Globus pallidus (tissue), 1 donor: ENCODE measurements at places on chromosomes 4 and X.

- DNase-seq: no peak
These were observed 600.5 kb upstream of the SLIT2 start for GRCh38 chr4:19650903-19651864.

- DNase-seq: no peak
These were observed 121.4 kb upstream of the ANKRD50 start for GRCh38 chr4:124833831-124834505.

DNA sequence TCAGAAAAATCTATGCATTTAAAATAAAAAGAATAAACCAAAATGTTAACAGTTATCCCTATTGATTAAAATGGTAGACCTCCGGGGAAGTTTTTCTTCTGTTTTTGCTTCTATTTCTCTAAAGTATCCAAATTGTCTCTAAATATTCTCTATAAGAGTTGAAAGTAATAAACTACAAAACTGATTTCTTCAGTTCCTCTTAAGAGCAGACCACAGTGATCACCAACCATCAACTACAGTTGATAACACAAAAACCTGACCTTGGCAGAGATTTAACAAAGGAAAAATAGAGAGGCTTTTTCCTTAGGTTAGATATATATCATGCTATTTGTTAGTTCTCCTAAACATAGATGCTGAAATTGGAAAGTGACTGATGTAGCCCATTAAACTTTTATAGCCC, 27.3 kb downstream of the DDX60 start:
- DNase-seq: no peak

- no peak for DNase-seq
These were observed 34.0 kb upstream of the TSPAN5 start for GRCh38 chr4:98692411-98692810.

DNA sequence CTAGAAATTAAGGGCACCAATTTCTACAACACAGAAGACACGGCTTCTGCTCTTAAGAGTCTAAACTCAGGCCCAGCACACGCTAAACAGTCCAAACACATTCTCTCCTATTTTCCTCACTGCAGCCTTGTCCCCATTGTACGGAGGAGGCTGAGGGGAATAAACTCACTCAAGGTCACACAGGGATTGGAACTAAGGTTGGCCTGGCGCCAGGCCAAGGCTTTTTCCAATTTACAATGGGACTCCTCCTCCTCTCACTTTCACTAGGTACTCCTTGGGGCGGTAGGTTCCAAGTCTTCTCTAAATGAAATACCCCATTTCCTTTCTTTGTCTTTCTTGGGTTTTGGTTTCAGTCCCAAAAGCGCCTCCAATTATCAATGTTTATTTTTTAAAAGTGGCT, 48.7 kb upstream of the CRMP1 start:
- no peak for DNase-seq

DNA sequence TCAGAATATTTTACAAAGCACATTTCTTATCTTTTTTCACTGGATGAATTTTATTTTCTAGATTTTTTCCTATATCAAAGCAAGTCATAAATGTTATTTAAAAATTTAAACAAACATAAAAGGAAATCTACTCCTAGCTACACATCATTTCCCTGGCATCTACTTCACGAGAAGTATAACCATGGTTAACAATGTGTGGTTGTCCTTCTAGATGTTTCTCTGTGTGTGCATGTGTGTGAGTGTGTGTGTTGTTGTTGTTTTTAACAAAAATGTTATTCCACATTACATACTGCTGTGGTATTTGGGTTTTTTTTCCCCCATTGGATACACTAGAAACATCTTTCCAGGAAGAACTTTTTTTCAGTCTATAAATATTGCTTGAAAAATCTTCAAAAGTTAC, 103.1 kb downstream of the CHIC2 start:
- DNase-seq: no peak

GRCh38 chr4:88018466-88018865, 11.0 kb downstream of the PKD2 start:
- DNase-seq: peak; percentile 47

- DNase-seq: no peak
These were observed 50.2 kb downstream of the RPGR start for GRCh38 chrX:38277136-38277535.

- DNase-seq: no peak
These were observed 13.3 kb upstream of the DUSP9 start for GRCh38 chrX:153633607-153634180.

DNA sequence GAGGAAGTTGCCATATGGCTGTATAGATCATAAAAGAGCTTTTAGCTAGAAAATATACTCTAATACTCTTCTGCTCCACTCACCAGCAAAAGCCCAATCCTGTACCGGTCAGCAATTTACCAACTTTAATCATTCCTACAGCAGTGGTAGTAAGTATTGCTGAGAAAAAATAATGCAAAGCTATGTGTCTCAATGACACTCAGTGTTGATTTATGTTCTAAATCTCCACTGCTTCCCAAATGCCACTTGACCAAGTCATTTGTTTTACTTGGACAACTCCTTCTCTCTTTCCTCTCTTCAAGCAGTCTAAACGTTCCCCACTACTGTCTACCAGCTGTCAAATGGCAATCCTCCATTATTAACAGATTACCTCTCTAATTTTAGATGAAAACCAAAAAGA, 201.8 kb upstream of the GK2 start:
- no peak for DNase-seq

DNA sequence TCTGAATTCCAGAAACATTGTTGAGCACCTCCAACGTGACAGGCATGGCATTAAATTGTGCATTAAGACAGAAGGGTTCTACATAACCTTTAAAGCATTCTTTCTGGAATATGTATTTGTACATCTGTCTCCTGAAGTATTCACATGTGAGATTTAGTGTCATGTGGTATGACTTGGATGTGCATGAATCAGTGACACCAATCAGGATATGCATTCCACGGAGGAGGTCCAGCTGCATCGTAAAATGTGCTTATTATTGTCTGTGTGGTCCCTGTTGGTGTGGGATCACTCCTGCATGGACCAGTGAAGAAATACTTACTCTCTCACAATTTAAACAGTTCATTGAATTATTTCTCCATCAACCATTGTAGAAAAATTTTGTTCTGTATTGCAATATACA, 149.0 kb downstream of the MID1 start:
- DNase-seq: no peak

GRCh38 chrX:154402622-154403127, 4.5 kb downstream of the RPL10 start:
- no peak for DNase-seq

- DNase-seq: peak; percentile 51
These were observed 752 bp downstream of the SEPTIN11 start for GRCh38 chr4:76950052-76950955.

GRCh38 chrX:29243942-29244341, 656.7 kb downstream of the IL1RAPL1 start:
- DNase-seq: no peak

DNA sequence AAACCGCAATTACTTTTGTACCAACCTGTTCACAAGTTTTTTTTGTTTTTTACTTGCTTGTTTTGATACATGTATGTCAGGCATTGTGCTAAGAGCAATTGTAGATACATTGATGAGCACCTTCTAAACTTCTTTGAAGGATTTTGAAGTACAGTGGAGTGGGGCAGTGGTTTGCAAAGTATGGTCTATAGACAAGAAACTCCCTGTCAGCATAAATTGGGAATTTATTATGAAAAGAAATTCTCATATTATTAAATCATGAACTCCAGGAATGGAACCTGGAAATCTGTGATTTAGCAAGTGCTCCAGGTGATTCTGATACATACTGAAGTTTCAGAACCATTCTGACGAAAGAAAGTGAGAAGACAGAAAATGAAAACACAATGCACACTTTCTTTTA, 733.4 kb downstream of the C4orf33 start:
- DNase-seq: no peak

- DNase-seq: no peak
These were observed 12.4 kb downstream of the SLC34A2 start for GRCh38 chr4:25667931-25668557.

GRCh38 chr4:171629737-171630136, 183.5 kb upstream of the GALNTL6 start:
- no peak for DNase-seq

GRCh38 chr4:77043507-77044136, 32.2 kb downstream of the CCNI start:
- no peak for DNase-seq

- no peak for DNase-seq
These were observed 9.7 kb downstream of the RAP2C start for GRCh38 chrX:132209527-132209926.

DNA sequence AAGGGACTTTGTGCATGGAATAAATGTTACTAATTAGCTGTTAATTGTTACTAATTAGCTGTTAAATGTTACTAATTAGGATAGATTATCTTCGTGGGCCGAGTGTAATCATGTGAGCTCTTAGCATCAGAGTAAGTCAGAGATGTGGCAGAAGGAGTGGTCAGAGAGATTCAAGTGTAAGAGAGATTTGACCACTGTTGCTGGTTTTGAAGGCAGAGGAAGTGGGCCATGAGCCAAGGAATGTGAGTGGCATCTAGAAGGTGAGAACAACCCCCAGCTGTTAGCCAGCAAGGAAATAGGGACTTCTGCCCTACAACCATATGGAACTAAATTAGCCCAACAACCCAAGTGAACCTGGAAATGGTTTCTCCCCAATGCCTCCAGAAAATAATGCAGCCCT, 28.2 kb downstream of the ODAPH start:
- no peak for DNase-seq

DNA sequence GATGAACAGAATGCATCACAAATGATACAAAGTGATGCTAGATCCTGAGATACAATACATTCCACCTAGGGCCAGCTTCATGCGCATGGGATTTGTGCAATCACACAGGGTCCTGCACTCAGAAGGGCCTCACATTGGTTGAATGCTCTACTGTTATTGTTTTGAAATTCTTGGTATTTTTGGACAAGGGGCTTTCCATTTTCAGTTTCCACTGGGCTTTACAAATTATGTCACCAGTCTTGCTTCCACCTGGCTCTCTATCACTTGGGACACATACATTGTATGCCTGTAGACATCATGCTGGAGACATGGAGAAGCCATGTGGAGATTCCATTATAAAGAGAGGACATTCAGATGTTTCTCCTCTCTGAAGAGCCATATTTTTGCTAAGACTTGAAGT, 155.8 kb downstream of the NAA11 start:
- DNase-seq: no peak

DNA sequence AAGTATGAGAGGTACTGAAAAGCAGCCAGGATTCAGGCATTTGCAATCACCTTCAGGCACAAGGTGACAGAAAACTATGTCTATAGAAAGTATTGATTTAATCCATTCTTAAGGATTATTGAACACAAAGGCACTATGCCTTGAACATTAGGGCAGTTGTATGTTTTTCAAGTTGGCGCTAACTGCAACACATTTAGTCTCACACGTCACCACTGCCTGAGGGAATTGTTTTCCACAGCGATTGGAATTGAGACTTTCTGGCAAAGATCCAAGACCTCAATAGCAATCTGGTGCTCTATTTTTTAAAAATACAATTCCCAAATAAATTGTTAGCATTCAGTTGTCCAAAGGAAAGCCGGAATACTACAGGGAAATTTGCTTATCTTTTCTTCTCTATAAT, 52.7 kb upstream of the FTHL17 start:
- no peak for DNase-seq

DNA sequence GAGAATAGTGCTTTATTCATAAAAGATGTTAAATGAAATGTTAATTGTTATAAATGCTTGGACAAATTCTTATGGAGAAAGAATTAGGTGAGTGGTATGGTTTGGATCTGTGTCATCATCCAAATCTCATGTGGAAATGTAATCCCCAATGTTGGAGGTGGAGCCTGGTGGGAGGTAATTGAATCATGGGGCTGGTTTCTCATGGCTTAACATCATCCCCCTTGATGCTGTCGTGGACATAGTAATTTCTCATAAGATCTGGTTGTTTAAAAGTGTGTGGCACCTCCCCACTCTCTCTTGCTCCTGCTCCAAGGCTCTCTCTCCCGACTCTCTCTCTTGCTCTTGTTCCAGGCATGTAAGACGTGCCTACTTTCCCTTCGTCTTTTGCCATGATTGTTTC, 22.5 kb downstream of the GYPE start:
- DNase-seq: no peak

GRCh38 chr4:93216646-93217045, 611.9 kb upstream of the ATOH1 start:
- DNase-seq: no peak

- no peak for DNase-seq
These were observed 18.8 kb upstream of the VSIG1 start for GRCh38 chrX:108025954-108026600.

- DNase-seq: no peak
These were observed 20.2 kb upstream of the TMEM184C start for GRCh38 chr4:147596981-147597380.

- DNase-seq: no peak
These were observed 429.1 kb upstream of the FTHL17 start for GRCh38 chrX:31500921-31501320.

DNA sequence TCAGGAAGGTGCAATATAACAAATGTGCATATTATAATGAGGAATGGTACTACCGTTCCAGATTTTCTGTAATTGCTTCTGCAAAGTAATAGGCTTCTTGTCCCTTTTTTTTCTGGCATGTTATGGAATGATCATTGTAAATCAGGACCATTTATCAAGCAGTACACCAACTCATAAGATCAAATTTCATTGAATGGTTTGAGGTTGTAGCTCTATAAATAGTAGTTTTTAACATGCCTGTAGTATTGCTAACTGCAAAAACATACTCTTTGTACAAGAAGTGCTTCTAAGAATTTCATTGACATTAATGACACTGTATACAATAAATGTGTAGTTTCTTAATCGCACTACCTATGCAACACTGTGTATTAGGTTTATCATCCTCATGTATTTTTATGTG, 12.6 kb downstream of the IBSP start:
- DNase-seq: no peak

GRCh38 chr4:125313497-125313896, 1.3 kb upstream of the FAT4 start:
- DNase-seq: peak; percentile 85

DNA sequence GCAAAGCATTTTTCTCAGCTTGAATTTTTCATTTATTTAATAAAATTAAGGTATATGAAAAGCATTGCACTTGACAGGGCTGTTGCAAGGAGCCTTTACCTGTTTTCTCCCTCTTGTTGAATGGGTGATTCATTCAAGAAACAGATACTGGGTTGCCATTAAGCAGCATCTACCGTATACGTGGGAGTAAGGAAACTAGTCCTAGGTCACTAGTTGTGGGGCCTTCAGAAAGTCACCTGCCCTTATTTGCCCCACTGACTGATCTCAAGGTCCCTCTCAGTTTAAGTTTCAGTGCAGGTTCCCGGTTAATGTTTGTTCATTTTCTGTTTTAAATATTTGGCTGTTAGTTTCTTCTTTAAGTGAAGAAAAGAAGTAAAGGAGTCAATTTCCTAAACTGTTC, 34.0 kb downstream of the LHFPL1 start:
- DNase-seq: no peak

DNA sequence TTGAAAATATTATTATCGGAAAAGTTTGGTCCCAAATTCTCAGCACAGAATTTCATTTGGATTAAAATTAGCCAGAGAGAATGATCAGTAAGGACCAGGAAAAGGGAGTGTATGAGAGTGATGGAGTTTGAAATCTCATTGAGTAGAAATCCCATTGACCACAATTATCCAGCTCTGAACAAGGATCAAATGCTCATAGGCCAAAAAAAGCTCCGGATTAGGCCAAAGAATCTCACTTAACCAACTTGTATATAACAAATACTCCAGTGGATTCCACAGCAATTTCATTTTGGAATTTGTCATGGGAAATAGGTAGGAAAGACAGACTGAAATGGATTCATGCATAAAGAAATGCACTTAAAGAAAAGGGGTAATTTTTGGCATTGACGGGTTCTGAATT, 83.9 kb upstream of the SORBS2 start:
- no peak for DNase-seq

- DNase-seq: peak; percentile 52
These were observed 15.4 kb downstream of the HMGB2 start for GRCh38 chr4:173318648-173319211.

- DNase-seq: no peak
These were observed 90.4 kb upstream of the VEGFC start for GRCh38 chr4:176883108-176883550.
